ENCODE measurements at places on chromosomes 12 and 14.
A peak's percentile ranks its signal among the peaks of the same experiment; 100 is the strongest.

- no peak for DNase-seq
Measured at GRCh38 chr12:77772676-77773298, 57.9 kb upstream of the NAV3 start.

DNA sequence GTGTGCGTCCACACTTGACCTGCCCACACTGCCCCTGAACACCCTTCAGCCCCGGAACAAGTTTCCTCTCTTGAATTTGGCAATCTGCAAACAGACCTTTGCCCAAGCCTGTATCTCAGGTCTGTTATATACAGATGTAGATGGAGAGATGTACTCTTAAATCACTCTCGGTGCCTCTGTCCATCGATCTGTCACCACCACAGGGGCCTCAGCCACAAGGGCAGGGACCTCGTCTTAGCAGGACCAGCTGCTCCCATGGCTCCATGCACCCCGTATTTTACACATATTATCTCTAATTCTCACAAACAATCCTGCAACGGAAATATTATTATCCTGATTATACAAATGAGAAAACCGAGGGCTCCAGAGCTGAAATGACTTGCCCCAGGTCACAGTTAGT is 313.4 kb downstream of the BCL11B start:
- no peak for DNase-seq

DNA sequence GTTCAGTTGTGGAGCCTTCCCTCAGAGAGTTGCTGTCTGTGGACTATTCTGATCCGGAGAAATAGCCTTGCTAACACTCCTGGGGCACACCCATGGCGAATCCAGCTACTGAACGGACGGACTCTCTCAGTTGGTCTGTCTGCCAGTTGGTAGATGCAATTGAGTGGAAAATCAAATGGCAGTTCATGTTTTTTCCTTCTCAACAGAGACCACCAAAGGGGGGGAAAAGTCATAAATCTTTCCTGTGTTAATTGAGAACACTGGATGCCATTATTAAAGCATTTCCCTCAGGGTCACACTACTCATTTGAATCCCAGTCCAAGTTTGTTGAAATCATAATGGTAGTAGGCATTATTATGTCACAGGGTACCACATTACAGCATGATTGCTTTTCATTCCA is 354.3 kb upstream of the FAR2 start:
- no peak for DNase-seq

GRCh38 chr14:68462683-68463082 is 330.2 kb downstream of the ZFP36L1 start:
- no peak for DNase-seq

DNA sequence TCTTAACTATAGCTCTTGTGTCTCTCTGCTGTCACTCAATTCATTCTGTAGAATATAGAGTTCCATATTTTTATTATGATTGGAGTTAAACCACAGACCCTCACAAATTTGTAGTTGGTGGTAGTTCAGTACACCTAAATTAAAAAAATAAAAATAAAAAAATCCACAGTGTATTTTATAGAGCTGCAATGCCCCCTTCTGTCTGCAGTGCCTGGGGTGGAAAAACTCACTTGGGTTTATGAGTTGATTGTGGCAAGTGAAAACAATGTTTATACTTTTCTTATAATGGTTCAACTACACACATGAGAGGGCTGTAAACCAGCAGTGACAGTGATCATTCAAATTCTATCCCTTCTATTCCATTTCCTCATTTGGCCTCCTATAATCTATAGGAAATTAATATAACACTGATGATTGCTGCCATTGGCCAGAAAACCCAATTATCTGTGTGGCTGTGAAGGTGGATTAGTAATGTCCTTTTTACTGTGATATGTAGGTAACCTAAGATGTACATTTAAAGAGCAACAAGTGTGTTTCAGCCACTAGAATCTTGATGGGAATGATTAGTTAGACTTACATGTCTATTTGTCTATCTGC is 166.9 kb upstream of the LRIG3 start:
- DNase-seq, result no peak

DNA sequence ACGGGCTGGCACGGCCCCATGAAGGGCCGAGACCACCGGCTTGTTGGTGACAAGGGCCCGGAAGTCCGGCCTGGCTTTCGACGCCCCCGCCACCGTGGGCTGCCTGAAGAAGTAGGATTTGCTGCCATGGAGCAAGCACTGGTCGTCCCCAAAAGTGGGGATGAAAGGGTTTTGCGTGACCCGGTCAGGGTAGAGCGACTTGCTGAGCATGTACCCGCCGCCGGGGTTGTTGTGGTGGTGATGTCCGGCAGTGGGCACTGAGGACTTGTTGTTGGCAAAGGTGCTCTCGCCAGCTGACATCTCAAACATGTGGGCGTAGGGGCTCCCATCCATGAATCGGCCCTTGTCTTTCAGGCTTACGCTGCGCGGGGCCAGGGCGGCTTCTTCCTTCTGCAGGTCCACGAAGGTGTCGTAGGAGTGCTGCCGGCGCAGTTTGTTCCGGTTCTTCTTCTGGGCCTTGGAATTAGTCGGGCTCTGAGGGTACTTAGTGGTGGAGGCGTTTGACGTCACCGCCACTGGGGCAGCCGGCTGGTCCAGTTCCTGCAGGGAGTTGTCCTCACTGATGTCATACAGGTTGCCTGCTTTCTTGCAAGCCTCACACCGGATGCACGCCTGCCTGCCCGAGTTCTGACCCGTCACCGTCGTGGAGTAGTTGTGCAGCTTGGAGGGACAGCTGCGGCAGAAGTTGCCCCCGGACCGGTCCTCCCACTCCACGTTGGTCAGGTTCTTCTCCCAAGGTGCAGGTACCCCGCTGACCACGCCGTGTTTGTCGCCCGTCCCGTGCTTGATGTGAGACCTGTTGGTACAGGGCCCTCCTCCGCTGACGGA is 366.6 kb downstream of the EMP1 start:
- no peak for DNase-seq

- DNase-seq, result no peak
Measured at GRCh38 chr12:27012982-27013255, 1.3 kb downstream of the TM7SF3 start.

DNA sequence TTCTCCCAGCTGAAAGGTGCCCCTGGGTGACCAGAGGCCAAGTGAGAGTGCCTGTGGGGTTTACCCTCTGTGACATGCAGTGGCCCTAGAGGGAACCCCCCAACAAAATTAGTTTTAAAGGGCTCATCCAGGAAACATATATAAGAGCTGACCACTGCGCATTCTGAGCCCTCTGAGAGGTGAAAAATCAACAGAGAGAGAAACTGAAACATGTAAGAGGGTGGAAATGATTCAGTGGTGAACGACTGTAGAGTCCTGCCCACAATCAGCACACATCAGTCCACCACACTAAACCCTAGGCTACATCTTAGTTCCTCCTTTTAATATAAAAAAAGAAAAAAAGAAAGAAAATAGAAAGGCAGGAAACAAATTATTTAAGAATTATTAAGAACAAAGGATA is 21.0 kb upstream of the ACSM4 start:
- no peak for DNase-seq

- DNase-seq, result no peak
Measured at GRCh38 chr12:124778411-124778810, 85.3 kb downstream of the SCARB1 start.

GRCh38 chr12:69388371-69388770 is 28.8 kb downstream of the YEATS4 start:
- no peak for DNase-seq

- no peak for DNase-seq
Measured at GRCh38 chr12:41221491-41221890, 33.4 kb downstream of the PDZRN4 start.

- no peak for DNase-seq
Measured at GRCh38 chr12:29157486-29157946, 8.4 kb downstream of the FAR2 start.

- DNase-seq, result no peak
Measured at GRCh38 chr12:88737838-88738472, 157.7 kb upstream of the KITLG start.

DNA sequence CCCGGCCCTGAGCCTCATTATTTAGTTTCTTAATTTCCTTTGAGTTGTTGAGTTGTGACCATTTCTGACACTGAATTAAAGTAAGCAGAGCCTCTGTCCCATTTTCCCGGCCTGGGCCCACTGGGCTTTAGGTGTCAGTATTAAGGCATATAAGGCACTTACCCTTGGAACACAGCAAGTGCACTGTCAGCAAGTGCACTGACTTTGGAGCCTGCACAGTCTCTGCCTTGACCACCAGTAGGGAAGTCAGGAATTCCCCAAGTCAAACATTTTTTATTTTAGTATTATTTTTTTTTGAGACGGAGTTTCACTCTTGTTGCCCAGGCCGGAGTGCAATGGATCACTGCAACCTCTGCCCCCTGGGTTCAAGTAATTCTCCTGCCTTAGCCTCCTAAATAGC is 56.6 kb downstream of the MAX start:
- DNase-seq, result no peak

DNA sequence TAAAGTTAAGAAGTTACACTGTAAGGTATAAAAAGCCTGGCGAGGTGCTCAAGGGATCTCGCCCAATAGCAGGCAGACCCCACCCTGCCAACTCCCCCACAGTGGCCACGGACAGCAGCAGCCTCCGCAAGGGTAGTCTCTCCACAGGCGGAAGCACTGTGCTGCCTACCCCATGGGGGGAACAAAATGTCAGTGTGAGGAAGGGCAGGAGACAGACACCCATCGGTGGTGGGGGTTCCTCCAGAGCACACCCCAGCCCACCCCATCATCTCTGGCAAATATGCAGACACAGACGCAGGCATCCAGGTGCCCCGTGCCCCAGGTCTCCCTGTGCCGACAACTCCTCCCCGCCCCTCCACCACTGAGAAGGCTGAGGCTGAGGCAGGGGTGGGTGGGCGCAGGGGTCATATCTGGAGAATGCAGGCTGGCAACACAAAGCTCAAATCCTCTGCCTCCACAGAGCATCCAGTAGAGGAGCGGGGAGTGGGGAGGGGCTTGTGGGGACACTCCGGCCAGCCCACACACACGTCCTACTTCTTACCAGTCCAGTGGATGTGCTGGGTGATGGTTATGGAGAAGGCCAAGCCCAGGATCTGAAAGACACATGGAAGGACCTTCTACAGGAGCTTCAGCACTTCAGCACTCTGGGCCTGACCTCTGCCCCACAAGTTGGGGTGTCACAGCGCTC is 68.3 kb upstream of the DDX11 start:
- peak; percentile 37 for DNase-seq

DNA sequence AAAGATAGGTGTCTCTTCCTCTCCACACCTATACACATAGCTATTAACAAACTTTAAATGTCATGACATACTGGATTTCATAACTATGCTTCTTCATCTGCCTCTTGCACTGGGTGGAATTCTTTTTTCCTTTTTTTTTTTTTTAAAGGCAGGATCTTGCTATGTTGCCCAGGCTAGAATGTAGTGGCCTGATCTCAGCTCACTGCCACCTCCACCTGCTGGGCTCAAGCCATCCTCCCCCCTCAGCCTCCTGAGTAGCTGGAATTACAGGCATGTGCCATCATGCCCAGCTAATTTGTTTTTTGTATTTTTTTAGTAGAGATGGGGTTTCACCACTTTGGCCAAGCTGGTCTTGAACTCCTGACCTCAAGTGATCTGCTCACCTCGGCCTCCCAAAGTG is 4.8 kb downstream of the MRPL51 start:
- no peak for DNase-seq

- no peak for DNase-seq
Measured at GRCh38 chr12:91105807-91106206, 5.5 kb downstream of the LUM start.
